ACHN (cell line): ENCODE measurements at places on chromosomes 7 and 10.

GRCh38 chr7:44750921-44751571, 2.4 kb downstream of the ZMIZ2 start:
- peak; percentile 34 for DNase-seq

DNA sequence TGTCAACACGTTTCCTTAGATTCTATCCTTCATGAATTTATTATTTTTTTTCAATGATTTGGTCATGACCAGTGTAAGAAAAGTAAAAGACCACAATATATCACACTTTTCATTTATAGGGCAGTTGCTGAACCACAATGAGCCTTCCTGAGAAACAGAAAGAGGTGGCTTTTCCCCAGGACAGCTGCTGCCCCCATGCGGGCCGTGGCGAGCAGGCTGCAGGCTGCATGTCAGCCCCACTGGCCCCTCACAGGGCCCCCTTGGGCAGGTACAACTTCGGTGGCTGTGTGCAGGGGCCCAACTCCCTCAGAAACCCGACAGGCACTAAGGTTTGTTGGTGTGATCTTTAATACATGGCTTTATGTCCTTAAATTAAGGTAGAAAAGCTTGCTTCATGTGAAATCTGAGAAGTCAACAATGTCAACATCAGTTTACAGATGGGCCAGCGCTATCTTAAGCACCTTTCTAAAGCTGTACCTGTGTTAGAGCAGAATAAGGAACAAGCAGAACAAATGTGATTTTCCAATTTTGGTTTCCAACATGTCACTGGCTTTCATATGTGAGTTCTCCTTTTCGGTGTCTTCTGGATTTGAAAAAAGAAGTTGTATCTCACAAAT, 10.6 kb downstream of the BEND7 start:
- no peak for DNase-seq

DNA sequence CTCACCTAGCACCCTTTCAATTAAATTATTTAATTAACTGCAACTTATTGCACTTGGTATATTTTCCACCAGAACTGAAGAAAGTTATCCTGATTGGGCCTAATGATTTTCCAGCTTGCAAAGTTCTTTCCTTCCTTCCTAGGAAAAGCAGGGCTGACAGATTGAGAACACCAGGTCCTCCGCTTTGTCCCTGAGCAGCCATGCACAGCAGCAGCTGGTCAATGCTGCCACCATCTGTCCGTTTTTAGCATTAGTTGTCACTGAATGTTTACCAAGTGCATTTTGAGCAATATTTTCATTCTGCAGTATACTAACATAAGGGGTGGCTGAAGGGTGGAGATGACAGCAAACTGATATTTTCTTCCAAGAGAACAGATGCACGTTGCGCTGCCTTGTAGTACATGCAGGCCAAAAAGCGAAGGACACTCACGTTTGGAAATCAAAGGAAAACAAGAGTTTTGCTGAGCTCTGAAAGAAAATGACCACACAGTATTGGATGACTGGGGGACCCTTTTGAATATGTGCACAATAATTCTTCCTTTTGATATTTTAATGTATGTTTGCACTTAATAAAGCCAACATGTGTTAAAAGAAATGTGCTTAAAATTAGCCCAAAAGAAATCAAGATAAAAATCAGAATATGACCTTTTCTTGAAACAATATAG, 248.8 kb upstream of the PTN start:
- peak; percentile 67 for DNase-seq

DNA sequence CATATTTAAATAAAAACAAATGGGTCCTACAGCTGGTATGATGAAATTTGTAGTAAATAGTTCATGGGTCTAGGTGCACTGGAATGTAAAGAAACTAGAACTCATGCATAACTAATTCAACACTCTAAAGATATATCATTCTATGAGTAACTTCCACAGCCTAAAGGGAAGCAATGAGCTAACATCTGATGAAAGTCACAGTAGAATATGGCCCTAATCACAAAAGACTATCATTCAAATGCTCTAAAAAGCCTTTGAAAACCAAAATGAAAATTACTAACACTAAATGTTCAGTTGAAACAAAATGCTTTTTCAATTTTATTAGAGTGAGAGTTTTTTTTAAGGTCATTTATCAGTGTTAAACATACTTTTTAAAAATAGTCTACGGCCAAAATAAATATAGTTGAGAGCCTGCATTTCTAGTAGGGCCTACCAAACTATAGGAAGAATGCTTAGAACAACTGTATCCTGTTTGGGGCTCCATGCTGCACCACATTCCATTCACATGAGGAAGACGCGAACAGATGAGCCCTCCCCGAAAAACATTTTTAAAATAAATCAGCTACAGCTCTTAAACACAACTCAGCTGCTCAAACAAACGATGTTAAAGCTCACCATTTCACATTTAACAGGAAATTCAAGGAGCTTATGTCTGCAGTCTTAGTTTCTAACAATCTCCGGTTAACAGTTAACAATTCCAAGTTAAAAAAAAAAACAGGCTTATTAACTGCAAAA, 134.5 kb downstream of the NRBF2 start:
- peak; percentile 83 for DNase-seq

GRCh38 chr7:8249121-8249520, 12.8 kb downstream of the ICA1 start:
- DNase-seq = no peak

DNA sequence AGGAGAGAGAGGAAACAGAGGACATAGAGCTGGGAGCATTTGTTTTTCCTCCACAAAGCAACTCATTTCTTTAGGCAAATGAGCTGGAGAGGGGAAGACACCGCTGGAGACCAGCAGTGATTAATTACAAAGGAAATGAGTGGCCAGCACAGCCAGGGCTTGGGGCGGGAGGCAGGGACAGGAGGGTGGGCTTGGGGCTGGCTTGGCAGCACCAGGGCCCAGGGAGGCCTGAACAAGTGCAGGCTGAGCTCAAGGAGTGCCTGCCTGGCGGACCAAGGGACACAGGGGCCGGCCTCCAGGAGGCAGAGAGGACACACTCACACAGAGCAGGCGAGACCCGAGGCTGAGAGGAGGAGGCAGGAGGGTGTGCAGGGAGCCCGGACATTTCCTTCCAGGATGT, 149.0 kb upstream of the UNC5B start:
- no peak for DNase-seq

GRCh38 chr10:129021594-129022304, 445.3 kb upstream of the MGMT start:
- no peak for DNase-seq

DNA sequence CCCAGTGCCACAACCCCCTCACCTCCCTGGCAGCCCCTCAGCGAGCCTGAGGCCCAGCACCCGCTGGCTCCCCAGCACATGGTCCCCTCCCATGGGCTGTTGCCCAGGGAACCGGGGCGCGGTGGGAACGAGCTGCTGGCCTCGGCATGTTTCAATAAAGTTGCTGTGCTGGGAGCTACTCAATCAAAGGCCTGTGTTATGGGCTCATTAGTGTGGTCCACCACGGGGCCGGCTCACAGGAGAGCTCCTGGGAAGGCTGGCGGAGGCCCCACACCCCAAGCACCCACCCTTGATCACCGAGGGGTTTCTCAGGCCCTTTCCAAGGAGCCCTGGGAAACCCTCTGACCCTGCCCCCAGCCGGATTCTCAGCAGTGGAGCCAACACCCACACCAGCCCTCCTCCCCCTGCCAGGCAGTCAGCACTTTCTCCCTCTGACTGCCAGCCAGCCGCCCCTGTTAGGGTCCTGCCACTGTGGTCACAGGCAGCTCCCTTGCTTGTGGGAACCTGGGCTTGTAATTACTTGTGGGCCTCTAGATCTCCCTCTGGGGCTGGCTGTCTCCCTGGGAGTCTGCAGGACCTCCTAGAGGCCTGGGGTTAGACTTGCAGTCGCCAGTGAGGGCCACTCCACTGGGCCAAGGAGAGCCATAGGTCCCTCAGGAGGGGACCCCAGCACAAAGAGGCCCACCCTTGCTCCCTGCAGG, 24.8 kb upstream of the TRIM8 start:
- DNase-seq = no peak

GRCh38 chr10:125093199-125093973, 67.0 kb downstream of the CTBP2 start:
- DNase-seq = no peak

GRCh38 chr7:74575811-74576210, 81.7 kb upstream of the GTF2I start:
- no peak for DNase-seq

GRCh38 chr7:127882313-127882920, 148.8 kb downstream of the LRRC4 start:
- DNase-seq = no peak

- DNase-seq = no peak
Measured at GRCh38 chr7:2508327-2509215, 11.0 kb upstream of the LFNG start.

DNA sequence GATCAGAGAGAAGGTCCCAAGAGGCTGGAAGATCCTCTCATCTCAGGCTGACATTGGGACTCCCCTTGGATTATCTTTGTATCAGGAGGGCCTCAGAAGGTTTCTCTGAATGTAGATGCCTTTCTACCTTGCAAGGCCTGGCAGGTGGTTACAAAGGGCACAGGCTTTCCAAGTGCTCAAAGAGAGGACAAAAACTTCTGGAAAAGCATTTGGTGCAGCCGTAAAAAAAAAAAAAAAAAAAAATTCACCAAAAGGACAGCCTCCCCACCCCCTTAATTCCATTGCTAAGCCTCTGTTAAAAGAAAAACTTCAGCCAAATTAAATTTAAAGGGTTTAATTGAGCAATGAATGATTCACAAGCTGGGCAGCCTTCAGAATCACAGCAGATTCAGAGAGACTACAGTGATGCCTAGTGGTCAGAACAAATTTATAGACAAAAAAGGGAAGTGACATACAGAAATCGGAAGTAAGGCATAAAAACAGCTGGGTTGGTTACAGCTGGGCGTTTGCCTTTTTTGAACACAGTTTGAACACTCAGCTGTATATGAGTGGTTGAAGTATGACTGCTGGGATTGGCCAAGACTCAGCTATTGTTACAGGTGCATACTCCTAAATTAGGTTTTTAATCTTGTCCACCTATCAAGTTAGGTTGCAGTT, 42.5 kb upstream of the LRGUK start:
- DNase-seq = no peak
